ENCODE measurements at places on chromosomes 2 and 18.
A peak's percentile ranks its signal among the peaks of the same experiment; 100 is the strongest.

GRCh38 chr2:201971531-201972228, 62.0 kb upstream of the FZD7 start:
- DNase-seq: no peak

DNA sequence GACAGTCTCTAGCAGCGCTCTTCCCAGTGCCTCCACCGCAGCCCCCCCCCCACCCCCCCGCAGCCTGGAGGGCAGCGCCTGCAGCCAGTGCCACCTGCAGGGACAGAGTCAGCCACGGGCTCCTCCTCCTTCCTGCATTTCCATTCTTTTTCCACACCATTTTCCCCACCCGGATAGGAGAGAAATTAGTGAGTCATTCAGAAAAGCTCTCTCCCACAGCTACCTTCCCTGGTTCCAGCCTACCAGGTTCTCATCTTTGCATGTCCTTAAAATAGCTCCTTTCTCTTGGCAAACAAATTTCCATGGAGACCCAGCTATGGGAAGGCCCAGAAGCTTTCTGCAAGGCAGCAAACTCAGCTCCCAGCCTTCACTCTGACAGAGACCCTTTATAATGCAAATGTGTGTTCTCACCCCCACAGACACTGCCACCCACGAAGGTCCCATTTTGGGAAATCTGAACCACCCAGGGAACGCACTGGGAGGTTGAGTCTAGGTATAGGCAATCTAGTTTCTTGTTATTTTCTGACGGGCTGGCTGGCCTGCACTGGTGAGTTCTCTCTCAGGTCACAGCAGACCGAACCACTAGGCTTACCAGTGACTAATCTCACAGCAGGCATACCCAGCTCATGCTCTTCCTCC, 41.8 kb upstream of the ATG16L1 start:
- DNase-seq: no peak

DNA sequence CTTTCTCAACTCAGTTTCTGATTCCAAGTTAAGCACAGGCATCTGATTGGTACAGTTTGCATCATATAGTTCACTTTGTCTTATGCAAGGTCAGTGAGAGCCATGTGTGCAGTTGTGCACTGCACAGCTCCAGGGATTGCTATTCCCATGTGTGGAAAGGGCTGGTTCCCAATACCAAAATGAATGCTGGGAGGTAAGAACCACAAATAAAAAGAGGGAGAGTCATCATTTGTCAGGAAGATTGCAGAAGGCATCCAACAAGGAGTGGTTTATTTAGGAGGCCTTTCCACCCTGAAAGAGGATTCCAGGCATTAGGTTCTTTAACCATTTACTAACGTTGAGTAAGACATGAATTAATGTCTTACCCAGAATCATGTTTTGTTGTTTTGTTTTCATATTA, 141.2 kb upstream of the ST6GAL2 start:
- no peak for DNase-seq

DNA sequence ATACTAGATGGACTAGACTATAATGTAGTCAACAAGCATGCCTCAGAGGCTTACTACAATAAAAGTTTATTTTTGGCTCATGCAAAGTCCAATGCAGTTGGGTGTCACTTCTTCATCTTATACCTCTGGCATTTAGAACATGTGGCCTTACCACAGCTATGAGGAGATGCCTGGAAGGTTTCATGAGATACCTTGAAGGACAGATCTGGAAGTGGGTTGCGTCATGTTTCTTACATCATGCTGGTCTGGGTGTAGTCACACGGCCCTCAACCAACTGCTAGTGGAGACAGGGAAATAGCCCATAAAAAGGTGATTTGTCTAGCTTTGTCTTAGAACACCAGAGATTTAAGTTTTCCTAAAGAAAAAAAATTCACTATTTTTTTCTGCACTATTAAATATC, 91.7 kb upstream of the MMADHC start:
- DNase-seq: no peak

DNA sequence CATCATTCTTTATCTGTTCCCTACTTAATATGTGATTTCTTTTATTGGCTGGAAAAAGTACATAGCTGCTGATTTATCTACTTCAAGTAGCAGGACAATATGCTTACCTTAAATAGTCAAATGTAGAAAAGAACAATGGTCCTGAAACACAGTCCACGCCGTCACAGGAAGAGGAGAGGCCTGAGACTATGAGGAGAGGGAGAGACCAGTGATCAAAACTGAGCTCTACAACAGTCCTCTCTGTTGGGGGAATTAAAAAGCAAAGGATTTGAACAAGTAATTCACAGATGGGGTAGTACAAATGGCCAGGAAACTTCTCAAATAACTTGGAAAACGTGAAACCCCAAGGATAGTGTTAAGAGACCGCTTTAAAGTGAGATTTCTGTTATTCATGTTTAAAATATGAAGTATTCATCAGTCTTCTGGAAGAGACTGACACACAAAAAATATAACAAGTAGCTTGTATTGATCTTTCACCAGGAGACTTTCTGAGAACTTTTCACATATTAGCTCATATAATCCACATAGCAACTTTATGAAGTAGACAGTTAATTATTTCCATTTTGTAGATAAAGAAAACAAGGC, 20.2 kb downstream of the SCYGR8 start:
- no peak for DNase-seq

- no peak for DNase-seq
These were observed 33.2 kb upstream of the CCDC88A start for GRCh38 chr2:55452879-55453278.

DNA sequence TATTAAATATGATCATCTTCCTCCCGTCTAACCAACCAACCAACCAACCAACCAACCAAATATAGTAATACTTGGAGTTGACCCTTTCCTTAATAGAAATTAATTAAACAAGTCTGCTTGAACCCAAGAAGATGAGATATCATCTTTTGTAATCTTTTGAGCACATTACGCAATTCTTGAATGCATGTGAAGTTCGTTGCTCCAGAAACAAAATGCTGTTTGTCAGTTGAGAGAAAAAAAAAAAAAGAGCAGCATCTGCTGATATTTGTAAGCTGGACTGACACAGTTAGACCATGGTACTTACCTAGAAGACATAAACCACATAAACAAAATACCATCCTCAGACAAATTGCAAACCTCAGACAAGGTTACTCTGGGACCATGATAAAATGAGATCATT, 9.2 kb upstream of the SERPINB2 start:
- DNase-seq: no peak

- DNase-seq: no peak
These were observed 293.7 kb upstream of the RND3 start for GRCh38 chr2:150781142-150781541.

DNA sequence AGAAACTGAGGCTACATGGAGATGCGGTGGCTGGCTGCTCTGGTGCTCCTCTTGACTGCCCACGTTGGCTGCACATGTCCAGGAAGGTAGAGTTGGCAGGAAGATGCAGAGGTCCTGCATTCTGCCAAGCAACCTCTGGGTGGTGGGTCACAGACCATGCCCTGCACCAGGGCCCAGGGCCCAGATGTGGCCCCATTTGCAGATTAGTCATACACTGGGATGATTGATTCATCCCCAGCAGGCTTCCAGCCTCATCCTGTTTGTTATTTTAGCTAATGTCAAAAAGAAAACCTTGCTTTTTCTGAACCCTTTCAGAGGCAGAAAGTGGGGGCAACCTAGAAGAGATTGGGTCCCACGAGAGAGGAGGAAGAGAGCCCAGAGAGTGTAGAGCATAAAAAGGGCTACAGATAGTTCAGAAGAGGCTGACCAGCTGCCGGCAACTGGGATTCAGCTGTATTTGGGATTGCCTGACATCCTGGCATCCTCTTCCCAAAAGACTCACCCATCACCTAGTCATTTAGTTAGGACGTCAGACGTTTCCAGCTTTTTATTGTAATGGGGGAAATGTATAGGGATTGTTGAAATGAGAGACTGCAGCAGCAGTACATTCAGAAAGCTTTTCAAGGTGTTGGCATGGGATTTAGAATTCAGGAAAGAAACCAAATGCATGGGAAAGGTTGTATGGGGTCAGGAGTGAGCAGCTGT, 101.9 kb downstream of the CTIF start:
- DNase-seq: no peak

- DNase-seq: no peak
These were observed 1046.0 kb upstream of the TMEFF2 start for GRCh38 chr2:193240752-193241151.

- no peak for DNase-seq
These were observed 18.7 kb upstream of the TMBIM1 start for GRCh38 chr2:218310853-218311540.

DNA sequence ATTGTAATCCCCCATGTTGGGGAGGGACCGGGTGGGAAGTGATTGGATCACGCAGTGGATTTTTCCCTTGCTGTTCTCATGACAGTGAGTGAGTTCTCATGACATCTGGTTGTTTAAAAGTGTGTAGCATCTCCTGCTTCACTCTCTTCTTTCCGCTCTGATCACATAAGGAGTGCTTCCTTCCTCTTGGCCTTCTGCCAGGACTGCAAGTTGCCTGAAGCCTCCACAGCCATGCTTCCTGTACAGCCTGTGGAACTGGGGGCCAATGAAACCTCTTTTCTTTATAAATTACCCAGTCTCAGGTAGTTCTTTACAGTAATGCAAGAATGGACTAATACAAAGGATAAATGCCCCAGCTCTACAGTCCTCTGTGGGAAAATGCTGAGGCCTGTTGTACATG, 437.5 kb upstream of the NXPH2 start:
- no peak for DNase-seq

DNA sequence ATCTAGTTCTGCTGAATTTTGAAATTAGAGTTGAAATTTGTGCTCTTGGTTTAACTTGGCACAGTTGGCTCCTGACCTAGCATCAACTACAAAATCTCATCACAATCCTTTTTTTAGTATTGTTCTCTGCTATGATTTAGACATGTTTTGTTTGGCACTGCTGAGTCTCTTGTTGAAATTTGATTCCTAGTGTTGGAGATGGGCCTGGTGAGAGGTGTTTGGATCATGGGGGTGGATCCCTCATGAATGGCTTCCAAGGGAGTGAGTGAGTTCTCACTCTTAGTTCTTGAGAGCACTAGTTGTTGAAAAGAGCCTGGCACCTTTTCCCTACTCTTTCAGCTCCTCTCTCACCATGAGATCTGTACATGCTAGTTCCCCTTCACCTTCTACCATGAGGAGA, 605.6 kb upstream of the SLC39A10 start:
- DNase-seq: no peak

DNA sequence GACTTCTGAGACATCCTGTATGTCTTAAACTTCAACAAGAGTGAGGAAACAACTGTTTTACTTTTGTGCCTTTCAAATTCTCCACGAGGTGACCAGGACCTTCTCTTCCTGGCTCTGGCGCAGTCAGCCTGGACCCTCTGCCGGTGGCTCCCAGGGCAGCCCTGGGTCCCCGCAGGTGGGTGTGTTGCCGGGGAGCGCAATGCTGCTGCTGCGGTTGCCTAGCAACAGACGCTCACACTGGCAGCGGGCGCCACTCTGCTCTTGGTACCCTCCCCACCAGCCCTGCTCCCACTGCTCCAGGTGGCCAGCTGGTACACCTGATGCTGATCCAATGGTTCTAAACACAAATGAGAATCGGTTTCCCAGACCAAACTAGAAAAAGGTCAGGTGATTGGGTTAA, 58.7 kb downstream of the GNAL start:
- DNase-seq: no peak

- DNase-seq: no peak
These were observed 452.4 kb upstream of the CDH7 start for GRCh38 chr18:65298422-65298821.

DNA sequence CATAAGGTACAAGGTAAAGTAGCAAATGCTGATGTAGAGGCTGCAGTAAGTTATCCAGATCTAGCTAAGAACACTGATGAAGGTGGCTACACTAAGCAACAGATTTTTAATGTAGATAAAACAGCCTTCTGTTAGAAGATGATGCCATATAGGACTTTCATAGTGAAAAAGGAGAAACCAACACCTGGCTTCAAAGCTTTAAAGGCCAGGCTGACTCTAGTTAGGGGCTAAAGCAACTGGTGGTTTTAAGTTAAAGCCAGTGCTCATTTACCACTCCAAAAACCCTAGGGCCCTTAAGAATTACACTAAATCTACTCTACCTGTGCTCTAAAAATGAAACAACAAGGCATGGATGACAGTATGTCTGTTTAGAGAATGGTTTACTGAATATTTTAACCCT, 131.0 kb downstream of the DNAH6 start:
- DNase-seq: no peak

- peak; percentile 78 for DNase-seq
These were observed 62.2 kb upstream of the PMAIP1 start for GRCh38 chr18:59837586-59837985.

DNA sequence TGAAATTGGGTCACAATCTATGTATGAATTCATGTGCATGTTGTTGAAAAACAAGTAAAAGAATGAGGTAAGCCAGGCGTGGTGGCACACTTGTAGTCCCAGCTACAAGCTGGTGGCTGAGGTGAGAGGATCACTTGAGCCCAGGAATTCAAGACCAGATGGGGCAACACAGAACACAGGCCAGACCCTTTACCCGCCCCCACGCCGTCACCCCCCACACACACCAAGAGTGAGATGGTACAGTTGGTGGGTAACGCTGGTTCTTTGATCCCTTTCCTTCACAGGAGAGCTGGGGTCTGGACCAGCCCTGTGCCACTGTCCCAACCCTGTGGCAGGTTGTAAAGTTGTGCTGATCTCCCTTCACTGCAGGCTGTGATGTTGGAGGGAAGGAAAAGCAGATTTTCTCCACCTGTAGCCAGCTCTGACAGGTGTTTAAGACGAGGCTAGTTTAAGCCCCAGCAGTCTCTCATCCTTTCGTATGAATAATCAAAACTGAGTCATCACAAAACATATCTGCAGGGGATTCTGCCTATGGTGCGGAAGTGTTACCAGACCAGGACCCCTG, 13.6 kb downstream of the B3GNT2 start:
- no peak for DNase-seq

DNA sequence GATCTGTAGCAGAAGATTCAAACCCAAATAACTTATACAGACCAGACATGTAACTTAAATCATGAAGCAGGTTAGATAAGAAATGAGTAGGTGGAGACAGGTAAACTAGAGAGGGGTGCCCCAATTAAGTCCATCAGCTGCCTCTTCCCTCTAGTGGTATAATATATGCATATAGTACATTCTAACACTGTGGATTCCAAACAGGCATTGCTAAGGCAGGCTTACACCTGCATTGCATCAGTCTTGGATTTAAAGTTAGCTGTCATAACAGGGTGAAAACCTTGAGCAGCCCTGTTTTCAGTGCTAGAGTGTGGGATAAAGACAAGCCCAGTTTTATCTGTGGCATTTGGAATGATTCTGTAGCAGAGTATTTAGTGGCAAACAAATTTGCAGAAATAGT, 63.4 kb downstream of the NYAP2 start:
- DNase-seq: no peak

- DNase-seq: no peak
These were observed 214.0 kb downstream of the SS18 start for GRCh38 chr18:25876330-25876948.

GRCh38 chr2:26312471-26312870, 33.5 kb upstream of the SELENOI start:
- no peak for DNase-seq

DNA sequence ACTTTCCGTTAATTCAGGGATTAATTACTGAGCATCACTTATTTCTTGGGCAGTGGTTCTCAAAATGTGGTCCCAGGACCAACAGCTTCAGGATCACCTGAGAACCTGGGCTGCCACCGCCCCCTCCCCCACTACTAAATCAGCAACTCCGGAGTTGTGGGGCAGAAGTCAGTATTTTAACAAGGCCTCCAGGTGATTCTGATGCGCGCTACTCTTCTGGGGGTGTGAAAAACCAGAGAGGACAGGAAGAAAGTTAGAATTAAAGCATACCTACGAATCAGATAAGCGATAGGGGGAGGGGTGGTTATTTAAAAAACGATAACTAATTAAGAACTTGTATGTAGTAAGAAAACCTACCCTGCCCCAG, 319 bp downstream of the ZSCAN30 start:
- peak; percentile 12 for DNase-seq

Data from activated CD4-positive, alpha-beta T cell treated with anti-CD3 and anti-CD28 coated beads, Interleukin-2, Interleukin-4, amounts not matched to agents 100 ng/mL and 50 ng/mL, durations not matched to agents 16 hours and 8 hours (primary cell).